ENCODE measurements at places on chromosomes 2 and 18.
A peak's percentile ranks its signal among the peaks of the same experiment; 100 is the strongest.

- no peak for DNase-seq
These were observed 498.7 kb downstream of the BCL11A start for GRCh38 chr2:60054571-60055340.

DNA sequence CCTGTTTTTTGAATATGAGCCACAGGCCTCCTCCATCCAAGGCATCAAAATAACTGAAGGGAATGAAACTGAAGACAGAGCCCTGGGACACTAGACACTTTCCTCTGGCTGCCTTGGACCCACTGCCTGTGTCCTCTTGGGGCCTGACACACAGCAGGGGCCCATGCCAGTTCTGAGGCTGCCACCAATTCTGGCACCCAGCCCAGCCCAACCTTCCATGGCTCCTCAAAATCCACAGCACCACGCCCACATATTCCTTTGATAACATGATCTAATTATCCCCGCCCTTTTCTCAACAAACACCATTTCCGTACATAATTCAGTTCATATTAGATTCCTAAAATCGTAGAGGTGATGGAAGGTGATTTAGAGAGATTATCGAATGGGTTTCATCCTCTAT, 64.2 kb downstream of the EMX1 start:
- no peak for DNase-seq

DNA sequence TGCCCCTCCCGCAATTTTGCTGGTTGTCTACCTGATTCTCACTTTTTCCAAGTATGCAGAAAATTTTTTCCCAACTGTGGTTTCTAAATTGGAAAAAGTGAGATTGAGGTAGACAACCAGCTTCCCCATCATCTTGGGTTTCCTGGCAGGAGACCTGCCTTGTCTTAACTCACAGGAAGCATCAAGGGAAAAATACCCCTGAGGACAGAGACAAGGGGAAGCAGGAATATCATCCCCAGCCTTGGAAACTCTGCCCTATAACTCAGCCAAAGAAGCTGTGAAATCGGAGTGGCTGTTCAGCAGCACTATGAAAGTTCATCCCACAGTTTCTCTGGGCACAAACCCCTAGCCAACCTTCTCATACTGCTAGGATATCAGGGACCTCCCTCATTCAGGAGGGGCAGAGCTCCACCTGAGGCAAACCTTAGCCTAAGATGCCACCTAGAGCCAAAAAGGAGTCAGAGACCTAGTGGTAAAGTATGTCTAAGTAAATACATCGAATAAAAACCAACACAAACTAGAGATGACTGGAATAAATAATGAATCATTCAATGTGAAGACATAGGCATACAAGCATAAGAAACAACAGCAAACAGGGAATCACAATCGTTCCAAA, 68.2 kb downstream of the ZSWIM2 start:
- DNase-seq, result peak; percentile 6

DNA sequence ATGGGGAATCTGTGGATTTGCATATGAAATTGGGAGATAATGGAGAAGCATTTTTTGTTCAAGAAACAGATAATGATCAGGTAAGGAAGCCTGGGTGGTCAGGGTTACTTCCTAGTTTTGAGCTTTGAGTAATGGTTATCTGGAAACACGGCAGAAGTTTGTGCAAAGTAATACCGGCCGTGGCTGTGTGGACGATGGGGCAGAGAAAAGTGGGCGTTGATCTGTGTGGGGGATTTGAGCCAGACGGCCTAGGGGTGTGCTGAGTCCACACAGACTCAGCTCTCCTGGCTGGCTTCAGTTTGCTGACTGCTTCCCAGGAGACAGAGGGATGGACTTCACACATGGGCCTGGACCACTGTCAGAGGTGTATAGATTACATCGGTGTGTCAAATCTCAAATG, 21.3 kb downstream of the LPIN1 start:
- no peak for DNase-seq

- DNase-seq, result no peak
These were observed 37.2 kb downstream of the DRC1 start for GRCh38 chr2:26438926-26439325.

GRCh38 chr2:55112229-55113031, 62.2 kb upstream of the RTN4 start:
- no peak for DNase-seq

- no peak for DNase-seq
These were observed 69.4 kb downstream of the LOXHD1 start for GRCh38 chr18:46587600-46587999.

DNA sequence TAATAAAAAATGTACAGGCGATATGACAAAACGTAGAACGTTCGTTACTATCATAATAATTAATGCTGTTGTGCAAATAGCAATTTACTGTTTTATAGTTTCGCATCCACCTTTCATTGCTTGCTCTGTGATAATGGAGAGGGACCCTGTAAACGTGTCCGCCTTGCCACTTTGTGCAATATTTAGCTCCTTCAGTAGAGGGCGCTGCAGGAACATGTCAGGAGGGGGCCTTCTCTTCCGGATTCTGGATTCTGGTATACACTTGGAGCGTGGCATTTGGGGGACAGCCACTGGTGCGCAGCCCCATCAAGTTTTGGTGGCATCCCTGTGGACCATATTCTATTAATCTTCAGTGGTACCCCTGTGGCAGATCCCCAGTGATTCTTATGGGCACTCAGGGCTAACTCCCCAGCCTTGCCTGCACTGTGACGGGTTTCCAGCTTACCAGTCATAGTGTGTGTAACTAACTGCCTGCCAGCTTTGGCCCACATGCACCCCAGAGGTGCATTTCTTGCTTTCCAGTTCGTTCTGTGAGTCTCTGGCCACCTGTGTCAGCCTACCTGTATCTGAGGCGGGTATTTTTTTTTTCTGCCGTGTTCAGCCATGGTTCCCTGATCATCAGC, 140.3 kb downstream of the CYRIA start:
- DNase-seq, result peak; percentile 27

DNA sequence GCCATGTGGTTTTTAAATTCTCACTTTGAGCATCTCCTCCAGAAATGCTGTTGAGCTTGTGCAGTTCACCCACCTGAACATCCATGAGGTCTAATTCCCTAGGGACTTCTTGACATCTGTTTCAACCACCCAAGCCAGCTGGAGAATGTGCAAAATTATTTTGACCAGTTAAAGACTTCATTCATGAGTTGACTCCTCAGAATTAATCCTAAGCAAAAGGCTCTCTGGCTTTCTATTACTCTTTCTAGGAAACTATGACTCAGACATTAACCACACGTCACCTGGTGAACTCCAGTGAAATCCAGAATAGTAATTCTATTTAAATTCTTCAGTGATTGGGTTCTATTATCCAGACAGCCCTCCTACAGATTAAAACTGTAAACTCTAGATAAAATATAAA, 247.5 kb downstream of the NBAS start:
- peak; percentile 30 for DNase-seq

- no peak for DNase-seq
These were observed 16.4 kb downstream of the SMAD7 start for GRCh38 chr18:48934415-48934722.

- DNase-seq, result no peak
These were observed 143.9 kb upstream of the DLX2 start for GRCh38 chr2:172246649-172247048.

GRCh38 chr2:79235135-79235534, 75.6 kb upstream of the REG3A start:
- DNase-seq, result no peak

- no peak for DNase-seq
These were observed 145.9 kb upstream of the COPS8 start for GRCh38 chr2:236939721-236940231.

- DNase-seq, result no peak
These were observed 107.9 kb downstream of the CDC42EP3 start for GRCh38 chr2:37563375-37564015.

- DNase-seq, result no peak
These were observed 57.3 kb upstream of the CBLN2 start for GRCh38 chr18:72601481-72601880.

- no peak for DNase-seq
These were observed 484 bp upstream of the DARS1 start for GRCh38 chr2:135985826-135986393.

- DNase-seq, result no peak
These were observed 15.6 kb upstream of the SNED1 start for GRCh38 chr2:240982821-240983281.

DNA sequence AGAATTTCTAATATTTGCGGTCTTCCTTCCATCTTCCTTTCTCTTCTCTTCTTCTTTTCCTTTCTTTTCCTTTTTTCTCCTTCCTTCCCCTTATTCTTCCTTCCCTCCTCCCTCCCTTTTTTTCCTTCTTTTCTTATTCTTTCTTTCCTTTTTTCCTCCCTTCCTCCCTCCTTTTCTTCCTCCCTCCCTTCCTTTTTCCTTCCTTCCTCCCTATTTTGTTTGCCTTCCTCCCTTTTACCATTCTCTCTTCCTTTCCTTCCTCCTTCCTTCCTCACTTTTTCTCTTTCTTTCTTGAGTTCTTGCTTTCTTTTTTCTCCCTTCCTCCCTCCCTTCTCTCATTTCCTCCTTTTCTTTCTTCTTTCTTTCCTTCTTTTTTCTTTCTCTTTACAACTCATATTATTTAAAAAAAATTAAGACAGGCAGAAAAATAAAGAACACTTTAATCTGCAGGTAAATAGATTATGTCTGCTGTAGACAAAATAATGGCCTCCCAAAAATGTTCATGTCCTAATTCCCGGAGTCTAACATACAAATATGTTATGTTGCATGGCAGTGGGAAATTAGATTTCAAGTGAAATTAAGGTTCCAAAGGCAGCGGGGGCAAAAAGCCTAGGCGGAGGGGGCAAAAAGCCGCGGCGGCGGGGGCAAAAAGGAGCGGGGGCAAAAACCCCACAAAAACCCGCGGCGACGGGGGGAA, 152.4 kb downstream of the ANKRD30BL start:
- no peak for DNase-seq

DNA sequence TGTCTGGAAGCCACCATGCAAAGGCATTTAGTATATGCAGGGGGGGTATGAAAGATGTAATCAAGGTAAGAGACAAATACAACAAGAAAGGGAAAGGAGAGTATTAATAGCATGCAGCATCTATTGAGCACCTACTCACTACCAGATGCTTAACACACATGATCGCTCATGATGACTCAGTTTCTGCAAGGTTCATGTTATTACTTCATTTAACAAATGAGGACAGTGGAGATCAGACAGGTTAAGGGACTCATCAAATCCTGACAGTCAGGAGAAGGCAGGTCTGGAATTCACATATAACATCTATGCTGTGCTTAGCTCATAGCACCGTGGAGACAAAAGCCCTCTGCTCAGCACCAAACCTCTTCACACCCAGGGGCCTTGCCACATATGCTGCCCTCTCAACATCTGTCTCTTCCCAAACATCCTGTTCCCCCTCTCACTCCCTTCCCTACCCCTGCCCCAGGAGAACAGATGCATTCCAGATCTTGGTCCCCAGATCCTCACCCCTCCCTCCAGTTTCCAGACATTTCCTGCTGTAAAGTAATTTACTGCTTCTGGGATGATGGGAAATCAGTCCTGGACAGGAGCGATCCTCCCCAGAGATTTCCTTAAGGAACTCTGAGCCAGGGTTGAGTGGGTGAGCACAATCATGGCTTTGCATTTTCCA, 155.3 kb downstream of the ANTXR1 start:
- no peak for DNase-seq

GRCh38 chr2:219087848-219088247, 27.1 kb upstream of the IHH start:
- no peak for DNase-seq

DNA sequence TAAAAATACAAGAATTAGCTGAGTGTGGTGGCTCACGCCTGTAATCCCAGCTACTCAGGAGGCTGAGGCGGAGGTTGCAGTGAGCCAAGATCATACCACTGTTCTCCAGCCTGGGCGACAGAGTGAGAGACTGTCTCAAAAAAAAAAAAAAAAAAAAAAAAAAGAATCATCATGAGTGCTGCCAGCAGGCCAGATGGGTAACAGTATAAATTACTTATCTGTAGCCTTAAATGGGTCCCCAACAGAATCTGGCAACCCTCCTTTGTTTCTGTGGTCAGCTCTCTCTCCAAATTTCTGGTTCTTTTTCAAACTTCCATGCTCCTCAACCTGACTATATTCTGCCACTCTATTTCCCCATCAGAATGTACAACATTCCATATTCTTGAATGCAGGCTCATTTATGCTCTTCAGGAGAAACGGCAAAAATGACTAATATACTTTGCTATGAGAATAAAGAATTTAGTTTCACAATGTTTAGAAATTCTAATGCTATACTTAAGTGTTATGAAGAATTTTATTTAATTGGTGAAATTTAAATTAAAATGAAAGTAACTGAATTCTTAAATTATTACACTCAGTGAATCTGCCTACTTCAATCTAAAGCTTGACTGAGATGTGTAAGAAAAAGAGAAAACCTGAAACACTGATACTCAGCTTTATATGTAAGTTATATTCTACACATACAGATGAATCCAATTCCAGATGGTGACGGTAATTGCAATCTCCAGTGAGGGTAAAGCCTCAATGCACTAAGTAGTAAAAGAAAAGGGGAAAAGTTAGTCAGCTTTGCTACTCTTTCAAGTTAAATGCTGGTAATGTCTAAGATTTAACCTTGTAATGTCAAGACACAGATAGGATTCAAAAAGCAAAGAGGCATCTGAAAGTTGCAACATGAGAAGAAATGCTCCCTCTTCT, 24.8 kb downstream of the LPIN2 start:
- peak; percentile 67 for DNase-seq

- DNase-seq, result peak; percentile 81
These were observed 62.0 kb downstream of the TGIF1 start for GRCh38 chr18:3511980-3512379.

DNA sequence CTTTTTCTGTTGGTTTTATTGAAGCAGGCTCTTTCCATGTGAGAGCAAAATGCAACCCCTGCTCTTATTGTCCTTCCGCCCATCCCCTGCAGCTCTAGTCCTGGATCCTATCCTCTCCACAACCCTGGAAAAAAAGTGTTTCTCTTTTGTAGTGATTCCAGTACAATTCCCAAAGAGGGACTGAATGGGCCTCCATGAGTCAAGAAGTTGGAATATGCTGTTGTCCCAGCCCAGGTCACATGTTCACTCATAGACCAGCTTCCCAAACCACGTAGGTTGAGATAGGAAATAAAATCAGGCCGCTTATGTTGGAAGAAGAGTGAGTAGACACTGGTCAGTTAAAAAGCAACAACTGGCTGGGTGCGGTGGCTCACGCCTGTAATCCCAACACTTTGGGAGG, 39.4 kb downstream of the CPO start:
- no peak for DNase-seq

DNA sequence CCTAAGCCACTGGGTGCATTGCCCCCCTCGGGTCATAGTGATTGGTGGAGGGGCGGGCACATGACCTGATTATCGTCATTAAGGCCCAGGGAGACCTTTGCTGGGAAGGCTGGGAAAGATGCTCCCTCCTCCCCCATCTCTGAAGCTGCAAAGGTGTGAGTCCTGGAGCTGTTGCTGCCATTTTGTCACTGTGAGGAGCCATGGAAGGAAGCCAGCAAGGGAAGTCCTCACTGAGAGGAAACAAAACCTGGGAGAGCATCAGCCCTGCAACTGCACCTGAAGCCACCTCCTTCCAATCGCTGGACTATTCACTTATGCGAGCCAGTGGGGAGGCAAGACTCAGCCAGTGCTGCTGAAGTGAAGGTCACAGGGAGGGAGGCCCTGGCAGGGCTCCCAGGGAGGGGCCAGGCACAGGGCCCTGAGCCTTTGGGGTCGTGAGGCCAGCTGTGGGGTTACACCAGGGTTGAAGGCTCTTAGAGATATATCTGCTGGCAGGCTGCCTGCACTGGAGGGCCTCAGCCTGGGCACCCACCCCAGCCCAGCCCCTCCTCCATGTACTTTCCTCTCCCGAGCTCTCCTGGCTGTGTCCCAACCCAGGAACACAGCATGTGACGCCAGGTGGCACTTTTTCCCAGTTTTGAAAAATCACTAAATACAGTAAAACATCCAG, 10.7 kb upstream of the FAHD2A start:
- no peak for DNase-seq

- DNase-seq, result no peak
These were observed 85.7 kb upstream of the UGP2 start for GRCh38 chr2:63755965-63756364.

Data from RWPE1 (cell line).